ENCODE measurements at places on chromosomes 3 and 15. TPM values are rescaled to one million over a fixed set of nuclear protein-coding genes. Genes with fewer than 3 reads are reported as not detected.

DET1 gene
- total RNA-seq: 17.6 TPM

CCR1 gene
- total RNA-seq: 11.1 TPM

MYRIP gene
- 1.2 TPM for total RNA-seq

CHL1 gene
- 18.1 TPM for total RNA-seq

FOXL2NB gene
- 1.9 TPM for total RNA-seq

GPR160 gene
- 12.5 TPM for total RNA-seq

SLC2A2 gene
- total RNA-seq: 0.72 TPM

TNFSF10 gene
- 6.3 TPM for total RNA-seq

GPR62 gene
- not detected for total RNA-seq

VGLL3 gene
- 116 TPM for total RNA-seq

MESP2 gene
- total RNA-seq: not detected

POLQ gene
- total RNA-seq: 2.4 TPM

TP63 gene
- 16.4 TPM for total RNA-seq

NR2F2 gene
- 12.5 TPM for total RNA-seq

CSPG5 gene
- 18.1 TPM for total RNA-seq

FOXB1 gene
- total RNA-seq: 1.2 TPM

ITIH4 gene
- total RNA-seq: 12.5 TPM

Data from umbilical cord (tissue), 2 donors.